ENCODE measurements at places on chromosomes 6 and 20. TPM values are rescaled to one million over a fixed set of nuclear protein-coding genes. Genes with fewer than 3 reads are reported as not detected.

ELOVL2 gene
- not detected for total RNA-seq

DNA sequence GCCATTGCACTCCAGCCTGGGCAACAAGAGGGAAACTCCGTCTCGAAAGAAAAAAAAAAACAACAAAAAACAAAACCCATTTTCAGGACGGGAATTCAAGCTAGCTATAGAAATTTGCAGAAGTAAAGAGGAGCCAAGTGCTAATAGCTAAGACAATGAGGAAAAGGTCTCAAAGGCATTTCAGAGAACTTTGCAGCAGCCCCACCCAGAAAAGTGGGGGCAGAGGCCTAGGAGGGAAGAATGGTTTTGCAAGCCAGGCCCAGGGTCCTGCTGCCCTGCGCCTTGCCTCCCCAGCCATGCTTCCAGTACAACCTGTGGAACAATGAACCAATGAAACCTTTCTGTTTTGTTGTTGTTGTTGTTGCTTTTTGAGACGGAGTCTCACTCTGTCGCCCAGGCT, 38.3 kb upstream of the SAMHD1 start:
- DNase-seq, result no peak

GRCh38 chr6:113067612-113068275, 720.6 kb downstream of the RFPL4B start:
- DNase-seq, result no peak

DNA sequence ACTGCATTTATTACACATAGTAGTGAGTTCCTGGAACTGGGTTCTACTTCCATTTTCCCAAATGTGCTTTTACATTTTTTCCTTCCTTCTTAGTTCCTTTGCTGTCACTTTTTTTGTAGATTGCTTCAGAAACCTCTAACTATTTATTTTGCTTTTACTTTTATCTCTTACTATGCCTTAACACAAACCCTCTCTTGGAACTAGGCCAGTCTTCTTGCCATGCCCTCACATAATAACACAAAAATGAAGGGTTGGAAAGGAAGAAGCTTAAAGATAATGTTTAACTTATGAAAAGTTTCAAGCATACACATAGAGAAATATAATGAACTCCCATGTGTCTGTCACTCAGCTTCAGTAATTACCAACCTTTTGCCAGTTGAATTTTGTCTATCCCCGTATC, 27.1 kb downstream of the TOP1 start:
- no peak for DNase-seq

Measured in CD4-positive, alpha-beta T cell (primary cell).